ENCODE measurements at places on chromosomes 7 and 10. TPM values are rescaled to one million over a fixed set of nuclear protein-coding genes. Genes with fewer than 3 reads are reported as not detected.

Gene CALCR
- total RNA-seq: not detected

Gene ANXA11
- 72.4 TPM for total RNA-seq

Gene TMEM176A
- not detected for total RNA-seq

Gene REEP3
- total RNA-seq: 32.0 TPM

Gene ITIH2
- not detected for total RNA-seq

Gene PLXDC2
- 3.8 TPM for total RNA-seq

Gene HECW1
- total RNA-seq: 0.79 TPM

Gene NUTM2D
- 1.6 TPM for total RNA-seq

Gene OR2A12
- total RNA-seq: not detected

Gene CPA2
- not detected for total RNA-seq

Gene STAMBPL1
- total RNA-seq: 14.5 TPM

Gene TSPAN12
- 2.0 TPM for total RNA-seq

Gene C10orf67
- not detected for total RNA-seq

Gene LRRN3
- total RNA-seq: 1.4 TPM

Gene TMEM213
- total RNA-seq: not detected

Gene CPN1
- total RNA-seq: not detected

Gene MYOZ1
- total RNA-seq: under 0.01 TPM

Gene NME8
- total RNA-seq: not detected

Gene PTF1A
- not detected for total RNA-seq

Gene HTR5A
- not detected for total RNA-seq

Gene ACBD7
- 0.79 TPM for total RNA-seq

Gene ZNF804B
- not detected for total RNA-seq

Gene PNLIPRP3
- not detected for total RNA-seq

Gene VWA2
- total RNA-seq: 0.86 TPM

Gene TMEM270
- total RNA-seq: not detected

Gene IL2RA
- not detected for total RNA-seq

Gene GJD4
- total RNA-seq: not detected
